ENCODE measurements at places on chromosomes 2 and 18. TPM values are rescaled to one million over a fixed set of nuclear protein-coding genes. Genes with fewer than 3 reads are reported as not detected.
A peak's percentile ranks its signal among the peaks of the same experiment; 100 is the strongest.

Gene EPB41L5
- 9.3 TPM for total RNA-seq

DNA sequence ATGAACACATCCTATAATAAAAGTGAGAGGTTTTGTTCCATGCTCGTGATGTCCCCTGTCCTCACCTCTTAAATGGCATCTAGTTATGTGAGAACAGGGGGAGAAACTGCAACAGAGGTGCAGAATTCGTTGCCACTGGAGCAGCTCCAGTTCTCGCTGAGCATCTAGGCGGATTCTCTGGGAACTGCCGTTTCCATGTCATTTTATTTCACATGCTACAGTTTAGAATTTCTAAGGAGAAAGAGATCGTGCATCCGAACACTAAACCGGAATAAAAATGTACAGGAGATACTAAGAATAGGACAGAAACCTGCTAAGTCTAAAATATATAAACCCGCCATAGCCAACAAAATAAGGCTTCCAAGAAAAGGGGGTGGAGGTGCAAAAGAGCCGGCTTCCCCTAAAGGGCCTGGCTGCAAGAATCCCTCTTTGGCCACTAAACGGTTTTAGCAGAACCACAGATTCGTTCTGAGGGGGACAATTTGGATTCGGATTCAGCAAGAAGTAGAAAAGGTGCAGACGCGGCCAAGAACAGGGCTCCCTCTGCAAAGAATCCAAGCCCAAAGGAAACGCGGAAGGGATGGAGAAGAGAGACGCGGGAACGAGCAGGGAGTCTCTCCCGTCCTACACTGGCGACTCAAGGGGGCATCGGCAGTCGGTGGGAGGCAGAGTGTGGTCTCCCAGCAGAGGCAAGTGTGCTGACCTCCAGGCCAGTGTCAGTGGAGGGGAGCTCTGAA is 1.3 kb downstream of the TMEM163 start:
- DNase-seq = no peak

DNA sequence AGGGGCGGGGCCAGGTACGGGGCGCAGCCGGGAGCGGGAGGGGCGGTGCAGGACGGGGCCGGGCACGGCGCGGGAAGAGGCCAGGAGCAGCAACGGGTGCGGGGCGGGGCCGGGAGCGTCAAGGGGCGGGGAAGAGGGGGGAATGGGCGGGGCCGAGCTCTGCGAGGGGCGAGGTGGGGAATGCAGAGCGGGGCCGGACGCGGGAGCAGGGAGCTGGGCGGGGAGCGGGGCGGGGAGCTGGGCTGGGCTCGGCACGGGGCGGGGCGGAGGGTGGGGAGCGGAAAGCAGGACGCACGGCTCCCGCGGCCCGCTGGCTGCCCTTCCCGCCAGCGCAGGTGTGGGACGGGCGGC is at the start of gene IMPA2:
IMPA2 (plus strand) TSS at position 316 of the 351 bp plus-strand sequence. CDS start 163 bp downstream, outside the sequence.
- no peak for DNase-seq

GRCh38 chr2:101768556-101769220 is 71.2 kb downstream of the MAP4K4 start:
- DNase-seq = no peak

GRCh38 chr2:157447031-157447430 is 3.1 kb upstream of the CYTIP start:
- no peak for DNase-seq

- DNase-seq = no peak
Measured at GRCh38 chr2:40488927-40489677, 37.2 kb upstream of the SLC8A1 start.

DNA sequence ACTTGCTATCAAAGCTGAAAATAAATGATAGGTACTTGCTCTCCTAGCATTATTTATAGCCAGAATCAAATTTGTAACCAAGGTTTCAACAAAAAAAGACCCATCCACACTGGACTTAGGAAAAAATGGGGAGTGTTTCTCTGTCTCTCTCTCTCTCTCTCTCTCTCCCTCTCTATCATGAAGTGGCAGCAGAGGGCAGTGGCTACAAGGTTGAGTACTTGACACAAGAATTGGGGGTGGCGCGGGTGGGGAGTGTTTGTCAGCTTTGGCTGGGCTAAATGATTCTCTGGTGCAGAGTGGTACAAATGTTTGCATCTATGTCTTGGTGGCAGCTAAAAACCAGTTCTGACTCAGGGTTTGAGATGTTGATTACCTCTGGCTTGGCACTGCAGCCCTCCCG is 85.0 kb downstream of the RBM43 start:
- DNase-seq = no peak

- peak; percentile 84 for DNase-seq
Measured at GRCh38 chr2:15939556-15939853, 845 bp upstream of the MYCN start.

DNA sequence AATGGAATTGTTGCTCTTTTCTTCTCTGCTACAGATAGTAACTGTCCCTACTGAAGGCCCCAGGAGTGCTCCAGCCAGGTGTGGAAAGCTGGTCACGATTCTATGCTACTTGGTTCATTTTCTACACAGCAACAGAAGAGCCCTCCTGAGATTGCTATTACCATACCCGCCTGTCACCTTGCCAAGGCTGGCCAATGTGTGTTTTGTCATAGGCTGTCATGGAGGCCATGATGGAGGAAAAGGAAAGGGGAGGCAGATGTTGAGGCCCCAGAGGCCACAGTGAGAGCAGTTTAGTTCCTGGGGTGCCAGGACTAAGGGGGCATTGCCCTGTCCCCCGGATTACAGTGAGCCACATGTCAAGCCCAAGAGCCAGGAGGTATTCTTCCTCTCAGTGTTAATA is 952 bp downstream of the ELMOD3 start:
- DNase-seq = no peak

Measured in left ventricle myocardium superior (tissue), 1 donor.